ENCODE measurements at places on chromosomes 13 and 19.

GRCh38 chr13:108595436-108596274 is 33.8 kb upstream of the MYO16 start:
- DNase-seq = no peak

DNA sequence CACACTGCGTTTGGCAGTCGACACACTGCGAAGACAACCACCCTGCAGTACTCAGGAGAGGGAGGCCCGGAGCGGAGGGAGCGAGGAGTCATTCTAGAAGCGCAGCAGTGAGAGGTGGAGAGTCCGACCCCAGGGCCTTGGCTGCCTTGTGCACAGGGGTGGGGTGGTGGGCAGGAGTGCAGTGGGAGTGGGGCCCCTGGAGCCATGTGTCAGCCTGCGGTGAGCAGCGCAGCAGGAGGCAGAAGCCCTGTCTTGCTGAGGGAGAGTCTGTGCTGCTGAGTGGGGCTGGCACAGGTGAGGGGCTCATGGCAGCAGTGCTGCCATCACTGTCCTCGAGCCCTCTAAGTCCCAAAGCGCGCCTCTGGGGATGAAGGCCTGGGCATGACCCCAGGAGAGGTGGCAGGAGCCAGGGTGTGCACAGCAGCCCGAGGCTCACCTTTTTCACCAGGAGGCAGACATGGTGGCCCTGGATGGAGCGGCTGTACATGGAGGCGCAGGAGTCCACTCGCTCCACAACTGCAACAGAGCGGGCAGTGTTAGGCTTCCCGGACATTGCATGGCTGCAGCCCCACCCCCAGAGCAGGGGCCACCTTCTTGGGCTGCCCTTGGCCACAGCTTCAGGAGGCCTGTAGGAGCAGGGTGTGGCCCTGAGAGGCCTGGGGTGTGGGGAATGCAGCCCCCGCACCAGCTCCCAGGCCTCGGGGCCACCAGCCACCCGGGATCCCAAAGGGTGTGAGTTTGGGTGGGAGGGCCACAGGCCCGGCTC is 11.7 kb downstream of the IZUMO4 start:
- DNase-seq = no peak

DNA sequence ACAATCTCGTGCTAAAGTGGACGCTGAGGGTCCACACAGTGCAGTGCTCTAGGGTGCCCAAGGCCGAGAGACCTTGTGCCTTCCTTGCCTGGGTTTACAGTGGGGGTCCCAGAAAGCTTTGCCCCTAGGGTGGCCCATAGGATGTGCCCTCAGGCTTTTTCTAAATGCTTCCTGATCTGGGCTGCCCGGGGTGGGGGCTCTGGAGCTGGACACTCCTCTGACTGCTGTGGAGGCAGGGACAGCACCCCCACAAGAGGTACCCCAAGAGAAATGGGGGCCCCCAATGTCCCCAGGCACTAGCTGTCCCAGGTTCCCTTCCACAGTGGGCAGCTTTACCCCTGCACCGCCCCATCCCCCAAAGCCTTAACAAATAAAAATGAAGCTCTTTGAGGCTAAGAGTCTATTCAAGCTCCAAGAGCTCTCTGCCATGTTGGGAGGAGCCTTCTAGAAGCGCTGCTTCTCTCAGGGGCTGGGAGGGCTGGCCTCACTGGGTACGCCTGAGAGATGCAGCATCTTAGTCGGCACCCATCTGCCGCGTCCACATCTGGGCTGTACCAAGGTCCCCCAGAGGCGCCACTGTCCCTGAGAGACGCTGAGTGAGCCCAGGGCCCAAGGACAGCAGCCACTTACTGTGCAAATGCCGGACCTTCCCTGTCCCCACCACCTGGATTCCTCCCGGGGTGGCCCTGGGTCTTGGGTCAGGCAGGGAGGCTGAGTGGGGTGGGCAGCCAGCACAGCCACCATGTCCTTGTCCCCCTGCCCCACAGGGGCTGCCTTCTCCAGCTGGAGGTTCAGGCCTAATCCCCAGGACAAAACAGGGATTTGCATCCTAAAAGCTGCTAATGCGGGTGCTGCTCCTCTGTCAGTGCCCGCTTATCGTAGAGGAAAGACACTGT is 27.4 kb downstream of the CEBPA start:
- no peak for DNase-seq

- DNase-seq = no peak
Observed at GRCh38 chr19:17576758-17577456, 21.5 kb downstream of the COLGALT1 start.

All from activated CD8-positive, alpha-beta memory T cell treated with anti-CD3 and anti-CD28 coated beads for 1 hour (primary cell).